Heart right ventricle (tissue), 16 donors: ENCODE measurements at places on chromosomes 7 and 10. TPM values are rescaled to one million over a fixed set of nuclear protein-coding genes. Genes with fewer than 3 reads are reported as not detected.

The LIPN gene
- polyA plus RNA-seq: not detected

The TLX1 gene
- not detected for polyA plus RNA-seq

DNA sequence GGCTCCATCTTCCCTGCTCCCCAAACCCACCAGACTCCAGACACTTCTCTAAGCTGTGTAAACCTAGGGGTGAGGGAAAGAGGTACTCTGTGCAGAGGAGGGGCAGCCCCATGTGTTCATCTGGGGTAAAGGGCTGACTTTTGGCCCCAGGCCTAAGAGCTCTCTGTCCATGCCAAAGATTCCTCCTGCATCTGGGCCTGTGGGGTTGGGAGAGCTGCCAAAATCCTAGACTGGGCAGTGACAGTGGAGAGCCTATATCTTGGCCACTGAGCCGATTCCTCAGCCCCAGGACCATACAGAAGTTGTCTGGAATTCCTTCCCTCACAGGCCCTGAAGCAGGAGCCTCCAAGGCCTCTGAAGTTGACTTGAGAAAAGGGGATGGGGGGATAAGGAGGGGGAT lies 25.3 kb upstream of the LEP start:
- H3K36me3 ChIP-seq: no peaks in the 10 kb centered on the region
- H3K27me3 ChIP-seq: peaks cover 36% of the 10 kb centered on the region
- DNase-seq: no peak

DNA sequence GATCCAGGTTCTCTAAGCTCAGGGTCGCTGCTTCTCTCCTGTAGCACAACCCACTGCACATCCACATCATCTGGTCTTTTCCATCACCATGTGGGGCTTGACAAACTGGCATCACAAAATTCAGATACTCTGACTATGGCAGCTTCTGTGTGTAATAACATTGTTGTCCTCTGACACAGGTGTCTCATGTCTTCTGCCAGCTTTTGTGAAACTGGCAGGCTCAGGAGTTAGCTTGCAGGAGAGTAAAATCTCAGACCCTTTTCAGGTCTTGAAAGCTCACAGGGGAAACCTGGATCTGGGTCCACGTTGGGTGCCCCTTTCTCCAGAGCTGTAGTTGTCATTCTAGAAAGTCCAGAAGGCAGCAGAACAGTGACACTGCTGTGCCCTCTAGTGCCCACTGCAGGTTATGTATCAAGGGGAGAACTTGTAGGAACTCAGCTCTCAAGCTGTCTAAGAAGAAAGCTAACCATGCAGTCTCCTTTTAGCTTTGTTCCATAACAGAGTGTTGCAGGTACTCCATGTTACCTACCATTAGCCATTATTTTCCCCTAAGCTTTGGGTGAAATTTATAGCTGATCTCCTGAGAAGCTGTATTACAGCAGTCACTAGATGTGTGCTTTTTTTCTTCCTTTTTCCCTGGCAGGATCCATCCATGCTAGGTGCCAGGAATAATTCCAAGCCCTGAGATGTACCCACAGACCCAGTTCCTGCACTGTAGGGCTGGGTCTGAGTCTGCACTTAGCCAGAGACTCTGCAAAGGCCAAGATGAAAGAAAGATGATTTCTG lies 102.7 kb downstream of the ZNF248 start:
- no peaks in the 10 kb centered on the region for H3K27me3 ChIP-seq
- no peak overlapping the region for H3K4me3 ChIP-seq
- no peak for DNase-seq
- no peak overlapping the region for H3K27ac ChIP-seq

- no peaks in the 10 kb centered on the region for H3K36me3 ChIP-seq
- no peak overlapping the region for H3K4me3 ChIP-seq
Observed at GRCh38 chr7:25314731-25315267, 86.5 kb upstream of the NPVF start.

DNA sequence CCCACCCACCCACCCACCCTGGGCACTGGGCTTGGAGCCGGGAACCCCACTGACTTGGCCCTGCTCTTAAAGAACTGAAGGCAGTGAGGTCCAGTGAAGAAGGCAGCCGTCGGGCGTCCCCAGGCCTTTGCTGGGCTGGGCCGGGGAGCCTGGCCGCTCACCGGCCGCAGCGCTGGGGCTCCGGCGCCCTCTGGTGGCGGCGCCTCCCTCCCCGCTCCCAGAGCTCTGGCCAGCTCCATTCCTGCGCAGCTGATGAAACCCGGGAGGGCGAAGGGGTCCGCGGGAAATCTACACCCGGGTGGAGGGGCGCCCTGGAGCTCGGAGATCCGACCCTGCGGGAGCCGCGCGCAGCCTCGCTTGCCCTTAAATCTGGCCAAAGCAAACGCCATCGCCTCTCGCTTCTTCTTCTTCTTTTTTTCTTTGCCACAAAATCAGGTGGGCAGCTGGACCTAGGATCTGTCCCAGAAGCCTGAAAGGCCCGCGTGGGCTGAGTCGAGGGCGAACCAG lies 1.7 kb upstream of the CXCL12 start:
- peak; percentile 79 for DNase-seq
- peaks cover 22% of the 10 kb centered on the region for H3K4me1 ChIP-seq
- H3K4me3 ChIP-seq: peak overlapping the region; percentile 19
- H3K27ac ChIP-seq: no peak overlapping the region
- H3K27me3 ChIP-seq: no peaks in the 10 kb centered on the region

DNA sequence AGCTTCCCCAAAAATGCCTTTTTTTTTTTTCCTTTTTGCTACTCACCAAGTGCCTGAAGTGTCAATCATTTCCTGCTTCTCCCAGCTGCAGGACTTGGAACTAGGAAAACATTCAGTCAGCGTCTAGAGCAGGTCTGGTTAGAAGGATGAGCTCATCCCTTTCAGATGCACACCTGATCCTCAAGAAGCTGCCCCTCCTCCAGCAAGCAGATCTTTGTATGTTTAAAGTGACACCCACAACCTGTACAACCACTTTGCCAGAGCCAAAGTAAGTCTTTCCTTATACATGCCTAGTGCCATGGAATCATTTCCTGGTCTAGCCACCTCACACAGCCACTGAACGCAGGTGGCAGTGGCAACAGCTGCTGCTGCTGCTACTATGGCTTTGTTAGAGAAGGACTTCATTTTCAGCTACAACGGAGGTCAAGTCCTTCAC lies 10.4 kb upstream of the USP54 start:
- H3K27ac ChIP-seq: no peak overlapping the region
- H3K27me3 ChIP-seq: no peaks in the 10 kb centered on the region
- DNase-seq: no peak
- no peaks in the 10 kb centered on the region for H3K4me1 ChIP-seq

- peaks cover 58% of the 10 kb centered on the region for H3K4me1 ChIP-seq
- no peaks in the 10 kb centered on the region for H3K36me3 ChIP-seq
- H3K4me3 ChIP-seq: no peak overlapping the region
- peak overlapping the region; percentile 57 for H3K27ac ChIP-seq
Observed at GRCh38 chr10:60291344-60291930, 98.2 kb downstream of the ANK3 start.

DNA sequence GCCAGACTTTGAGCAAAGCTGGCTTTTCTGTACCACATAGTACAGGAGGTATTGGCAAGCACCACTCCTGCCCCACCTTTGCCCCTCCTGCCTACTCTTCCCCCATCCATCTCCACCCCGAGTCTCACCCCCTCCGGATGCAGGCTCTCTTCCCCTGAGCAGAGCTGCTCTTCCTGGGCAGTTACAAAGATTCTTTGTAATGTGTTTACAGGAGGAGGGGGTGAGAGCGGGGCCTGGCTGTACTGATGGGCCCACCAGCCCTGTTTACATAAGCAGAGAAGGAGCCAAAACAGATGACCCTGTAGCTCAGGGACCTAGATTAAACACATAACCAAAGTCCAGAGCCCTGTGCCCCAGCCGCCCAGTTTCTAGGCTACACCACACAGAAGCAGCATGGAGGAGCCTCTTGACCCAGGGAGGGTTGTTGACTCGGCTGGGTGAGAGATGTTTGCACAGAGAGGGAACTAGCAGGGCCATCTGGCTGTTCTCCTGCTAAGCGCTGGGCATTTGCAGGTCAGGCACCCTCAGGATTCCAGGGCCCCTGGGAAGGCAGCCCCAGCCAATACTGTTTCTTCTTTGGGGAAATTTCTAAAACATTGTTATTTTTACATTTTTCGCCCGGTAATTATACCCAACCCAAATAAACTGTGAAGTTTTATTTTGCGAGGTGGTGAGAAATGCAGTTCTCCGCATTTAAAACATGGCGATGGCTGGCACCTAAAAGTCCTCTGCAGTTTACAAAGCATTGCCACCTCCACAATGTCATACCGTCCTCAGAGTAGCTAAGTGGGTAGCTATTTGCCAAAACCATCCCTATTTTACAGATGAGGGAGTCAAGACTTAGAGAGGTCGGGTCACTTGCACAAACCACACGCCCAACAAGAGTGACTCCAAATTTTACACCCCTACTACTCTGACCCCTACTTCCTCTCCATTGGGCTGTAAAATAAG lies 11.4 kb upstream of the ZKSCAN1 start:
- DNase-seq: no peak
- no peaks in the 10 kb centered on the region for H3K36me3 ChIP-seq
- no peak overlapping the region for H3K4me3 ChIP-seq
- H3K27me3 ChIP-seq: no peaks in the 10 kb centered on the region
- H3K4me1 ChIP-seq: no peaks in the 10 kb centered on the region

- H3K4me1 ChIP-seq: no peaks in the 10 kb centered on the region
- H3K27ac ChIP-seq: no peak overlapping the region
- H3K36me3 ChIP-seq: no peaks in the 10 kb centered on the region
- DNase-seq: no peak
- H3K27me3 ChIP-seq: peaks cover 2% of the 10 kb centered on the region
- H3K4me3 ChIP-seq: no peak overlapping the region
Observed at GRCh38 chr7:67821116-67821515, 824.5 kb downstream of the TYW1 start.
